ENCODE measurements at places on chromosomes 3 and 15. TPM values are rescaled to one million over a fixed set of nuclear protein-coding genes. Genes with fewer than 3 reads are reported as not detected.

GRCh38 chr3:192435241-192435640, 292.1 kb downstream of the FGF12 start:
- peaks cover 11% of the 10 kb centered on the region for H3K27me3 ChIP-seq
- no peak overlapping the region for H3K27ac ChIP-seq
- no peaks in the 10 kb centered on the region for H3K4me1 ChIP-seq
- no peak for DNase-seq
- no peaks in the 10 kb centered on the region for H3K36me3 ChIP-seq

Gene LYSMD2
- total RNA-seq = 8.8 TPM

GRCh38 chr3:194705761-194706160, 20.1 kb downstream of the FAM43A start:
- H3K36me3 ChIP-seq = no peaks in the 10 kb centered on the region
- no peaks in the 10 kb centered on the region for H3K27me3 ChIP-seq
- H3K4me1 ChIP-seq = no peaks in the 10 kb centered on the region
- no peak overlapping the region for H3K4me3 ChIP-seq
- no peak for DNase-seq

Gene SOX2
- 0.45 TPM for total RNA-seq

GRCh38 chr3:28903171-28903601, 377.7 kb upstream of the RBMS3 start:
- H3K4me1 ChIP-seq = no peaks in the 10 kb centered on the region
- H3K36me3 ChIP-seq = no peaks in the 10 kb centered on the region
- DNase-seq = no peak
- H3K27ac ChIP-seq = no peak overlapping the region
- H3K27me3 ChIP-seq = no peaks in the 10 kb centered on the region

Gene ISLR
- 41.1 TPM for total RNA-seq

Gene SQOR
- 36.9 TPM for total RNA-seq

GRCh38 chr15:72202302-72202701, 4.7 kb upstream of the GRAMD2A start:
- H3K4me3 ChIP-seq = no peak overlapping the region
- no peaks in the 10 kb centered on the region for H3K27me3 ChIP-seq
- DNase-seq = no peak
- H3K36me3 ChIP-seq = peaks cover 87% of the 10 kb centered on the region

- DNase-seq = no peak
- peaks cover 6% of the 10 kb centered on the region for H3K4me1 ChIP-seq
- H3K27ac ChIP-seq = no peak overlapping the region
- no peaks in the 10 kb centered on the region for H3K27me3 ChIP-seq
- H3K4me3 ChIP-seq = no peak overlapping the region
Measured at GRCh38 chr3:12791430-12791829, 5.0 kb upstream of the CAND2 start.

Gene TMEM108
- 0.70 TPM for total RNA-seq

- H3K27me3 ChIP-seq = no peaks in the 10 kb centered on the region
- no peaks in the 10 kb centered on the region for H3K36me3 ChIP-seq
Measured at GRCh38 chr3:129424185-129424841, 4.1 kb downstream of the EFCAB12 start.

- no peak overlapping the region for H3K27ac ChIP-seq
- H3K4me1 ChIP-seq = no peaks in the 10 kb centered on the region
Measured at GRCh38 chr3:170204509-170204908, 17.7 kb upstream of the PRKCI start.

- H3K36me3 ChIP-seq = peaks cover 3% of the 10 kb centered on the region
- H3K4me1 ChIP-seq = peaks cover 56% of the 10 kb centered on the region
- DNase-seq = peak; percentile 89
- peak overlapping the region; percentile 82 for H3K27ac ChIP-seq
- H3K27me3 ChIP-seq = no peaks in the 10 kb centered on the region
Measured at GRCh38 chr15:85543741-85544155, 163.3 kb downstream of the AKAP13 start.

DNA sequence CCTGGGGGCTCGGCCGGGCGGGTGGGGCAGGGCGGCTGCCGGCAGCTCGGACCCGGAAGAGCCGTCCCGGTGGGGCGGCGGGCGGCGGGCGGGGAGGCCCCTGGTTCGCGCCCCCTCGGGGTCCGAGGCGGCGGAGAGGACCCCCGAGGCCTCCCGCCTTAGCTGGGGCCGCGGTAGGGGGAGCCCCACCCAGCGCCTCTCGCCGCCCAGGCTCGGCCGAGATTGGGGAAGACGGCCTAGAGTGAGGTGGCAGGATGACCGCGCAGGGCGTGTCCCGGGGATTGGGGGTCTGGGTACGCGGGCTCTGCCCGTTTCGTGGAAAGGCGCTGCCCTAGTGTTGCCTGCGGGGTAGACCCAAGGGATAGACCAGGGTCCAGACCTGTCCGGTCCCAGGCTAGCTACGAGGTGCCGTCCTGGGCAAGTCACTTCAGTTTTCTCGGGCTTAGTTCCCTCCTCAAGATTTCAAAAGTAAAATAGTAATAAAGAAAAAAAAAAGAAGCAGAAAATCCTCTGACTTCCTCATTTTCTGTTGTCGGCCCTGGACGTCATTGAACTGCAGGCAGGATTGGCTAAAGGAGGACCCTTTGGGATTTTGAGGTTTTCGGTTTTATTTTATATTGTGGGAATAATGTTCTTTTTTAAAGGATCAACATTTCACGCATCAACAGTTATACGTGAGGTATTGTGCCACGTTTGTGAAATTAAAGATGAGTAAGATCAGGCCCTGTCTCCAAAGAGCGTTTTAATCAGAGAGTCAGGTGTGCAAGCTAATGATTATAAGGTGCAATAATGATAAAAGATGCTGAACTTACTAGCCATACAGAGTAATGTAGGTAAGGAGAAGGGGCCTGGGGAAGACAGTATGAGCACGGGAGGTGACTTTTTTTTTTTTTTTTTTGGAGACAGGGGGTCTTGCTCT, 679 bp downstream of the IQGAP1 start:
- peaks cover 51% of the 10 kb centered on the region for H3K4me1 ChIP-seq
- H3K27ac ChIP-seq = peak overlapping the region; percentile 96
- peak overlapping the region; percentile 67 for H3K4me3 ChIP-seq
- H3K27me3 ChIP-seq = no peaks in the 10 kb centered on the region
- DNase-seq = peak; percentile 92

DNA sequence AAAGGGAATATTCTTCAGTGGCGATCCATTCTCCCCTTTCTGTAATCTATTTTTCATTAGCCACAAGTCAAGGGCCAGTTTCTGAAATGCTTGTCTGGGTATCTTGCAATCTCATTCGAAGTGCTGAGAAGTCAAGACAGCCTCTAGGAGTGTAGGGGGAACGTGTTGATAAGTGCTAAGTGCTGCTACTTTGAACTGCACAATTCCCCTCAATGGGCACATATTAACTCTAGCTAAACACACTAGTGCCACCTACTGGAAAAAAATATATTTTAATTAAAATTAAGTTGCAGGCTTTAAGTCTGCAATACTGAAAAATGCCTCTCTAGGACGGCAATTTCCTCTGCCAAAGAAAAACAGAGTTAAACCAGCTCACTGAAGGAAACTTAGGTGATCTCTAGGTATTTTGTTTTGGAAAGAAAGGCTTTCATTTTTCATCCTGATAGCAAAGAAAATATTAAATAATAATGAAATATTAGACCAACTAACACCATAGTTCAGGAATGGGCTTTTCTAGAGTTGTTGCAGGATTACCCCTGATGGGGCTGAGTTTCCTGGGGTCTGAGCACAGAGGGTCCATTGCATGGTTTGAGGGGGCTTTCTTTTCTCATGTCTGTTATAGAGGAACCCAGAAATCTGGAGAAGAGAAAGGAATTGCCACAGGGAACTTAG, 181.9 kb upstream of the KBTBD8 start:
- H3K4me3 ChIP-seq = no peak overlapping the region
- no peak for DNase-seq
- no peaks in the 10 kb centered on the region for H3K27me3 ChIP-seq
- no peaks in the 10 kb centered on the region for H3K36me3 ChIP-seq
- no peak overlapping the region for H3K27ac ChIP-seq

GRCh38 chr3:109819734-109820133, 482.4 kb upstream of the DPPA4 start:
- no peak for DNase-seq
- H3K4me1 ChIP-seq = no peaks in the 10 kb centered on the region
- no peak overlapping the region for H3K27ac ChIP-seq
- no peaks in the 10 kb centered on the region for H3K36me3 ChIP-seq
- no peak overlapping the region for H3K4me3 ChIP-seq

DNA sequence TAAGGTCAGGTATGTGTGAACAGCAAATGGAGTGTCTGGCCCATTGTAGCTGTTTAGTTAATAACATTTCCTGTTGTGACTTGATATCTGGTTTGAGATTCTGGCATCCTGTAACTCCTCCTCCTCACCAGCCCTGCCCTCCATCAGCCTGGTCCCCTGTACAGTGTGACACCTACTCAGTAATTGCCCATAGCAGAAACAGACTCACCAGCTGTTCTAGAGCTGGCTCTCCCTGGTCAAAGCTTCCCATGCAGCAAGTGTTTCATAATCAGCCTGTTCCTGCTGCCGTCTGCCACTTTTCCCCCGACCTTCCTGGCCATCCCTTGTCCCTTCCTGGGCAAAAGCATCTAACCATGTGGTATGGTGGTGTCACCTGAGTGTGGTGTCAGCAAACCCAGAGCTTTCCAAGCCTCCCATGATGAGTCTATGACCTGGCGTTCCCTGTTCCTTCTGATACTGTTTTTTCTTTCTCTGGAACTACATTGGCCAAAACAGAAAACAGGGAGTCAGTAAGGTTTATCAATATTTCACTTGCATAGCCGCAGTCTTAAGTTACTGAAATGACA, 55.4 kb downstream of the B3GALNT1 start:
- no peaks in the 10 kb centered on the region for H3K36me3 ChIP-seq
- H3K4me3 ChIP-seq = no peak overlapping the region
- H3K4me1 ChIP-seq = no peaks in the 10 kb centered on the region
- no peak for DNase-seq
- H3K27ac ChIP-seq = no peak overlapping the region

- H3K27me3 ChIP-seq = no peaks in the 10 kb centered on the region
- H3K27ac ChIP-seq = no peak overlapping the region
- no peaks in the 10 kb centered on the region for H3K36me3 ChIP-seq
Measured at GRCh38 chr3:111747490-111747889, 111.6 kb upstream of the PHLDB2 start.

Gene PP2D1
- total RNA-seq = not detected
